Stimulated activated naive CD4-positive, alpha-beta T cell treated with Interleukin-2 at 50 U/mL for 16 hours (primary cell): ENCODE measurements at places on chromosomes 7 and 10.

- no peak for DNase-seq
Observed at GRCh38 chr10:102523250-102524029, 19.7 kb downstream of the SUFU start.

GRCh38 chr10:14560274-14560673, 214.4 kb downstream of the FAM107B start:
- peak; percentile 68 for DNase-seq

- peak; percentile 27 for DNase-seq
Observed at GRCh38 chr10:35355971-35356724, 19.8 kb downstream of the CCNY start.

GRCh38 chr7:149175150-149175549, 20.2 kb upstream of the ZNF282 start:
- no peak for DNase-seq

DNA sequence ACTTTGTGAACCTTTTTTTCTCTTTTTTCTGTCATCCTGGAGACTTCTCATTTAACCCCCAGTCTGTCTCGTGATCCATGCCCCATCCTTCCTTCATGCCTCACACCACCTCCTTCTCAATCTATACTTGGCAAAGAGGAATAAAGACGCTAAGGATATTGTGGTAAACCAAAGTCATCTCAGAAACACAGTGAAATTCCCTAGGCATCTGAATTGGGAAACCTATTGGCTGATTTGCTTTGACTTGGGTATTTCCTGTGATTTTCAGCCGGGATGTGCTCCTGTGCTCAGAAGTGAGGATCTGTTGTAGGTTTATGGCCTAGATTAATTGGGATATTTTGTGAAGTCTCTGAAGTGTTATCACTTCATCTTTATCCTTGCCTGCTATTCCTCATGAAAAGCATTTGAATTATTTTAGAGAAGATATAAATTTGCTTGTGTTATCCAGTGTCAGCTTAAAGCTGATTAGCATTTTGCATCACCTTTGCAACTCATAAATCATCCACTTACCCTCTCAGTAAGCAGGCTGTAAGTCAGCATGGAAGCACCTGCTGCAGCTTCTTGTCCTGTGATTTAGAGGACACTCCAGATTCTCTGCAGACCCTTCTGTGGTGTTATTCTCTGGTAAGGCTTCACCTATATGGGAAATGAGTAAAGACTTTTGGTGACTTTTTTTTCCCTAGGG, 138.0 kb downstream of the AUTS2 start:
- DNase-seq: no peak

DNA sequence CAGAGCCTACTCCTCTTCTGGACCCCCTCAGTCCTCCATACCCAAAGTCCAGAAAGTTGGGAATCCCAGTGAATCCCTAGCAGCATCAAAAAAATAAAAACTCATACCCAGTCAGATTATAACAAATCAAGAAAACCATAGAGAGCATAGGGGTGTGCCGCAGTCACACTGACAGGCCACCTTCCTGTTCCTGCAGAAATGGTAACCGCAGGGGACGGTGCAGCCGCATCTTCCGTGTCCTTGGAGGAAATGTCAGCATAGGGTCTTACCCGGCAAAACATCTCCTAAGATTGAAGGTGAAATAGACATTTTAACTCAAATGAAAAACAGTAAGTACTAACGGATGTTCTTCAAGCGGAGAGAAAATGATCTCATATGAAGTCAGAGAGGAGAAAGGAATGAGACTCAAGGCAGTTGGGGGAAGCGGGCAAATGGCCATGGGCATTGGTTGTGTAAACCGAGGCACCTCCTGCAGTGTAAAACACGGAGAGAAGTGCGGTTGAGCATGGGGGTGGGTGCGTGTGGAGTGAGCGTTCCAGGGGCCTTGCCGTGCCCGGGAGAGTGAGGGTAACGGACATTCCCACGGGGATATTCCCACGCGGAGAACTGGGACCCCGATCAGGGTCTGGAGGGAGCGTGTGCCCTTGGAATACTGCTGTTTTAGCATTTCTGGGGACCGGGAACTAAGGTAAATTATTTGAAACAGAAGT, 110.8 kb downstream of the NKX6-2 start:
- no peak for DNase-seq

GRCh38 chr7:22675917-22676343, 51.1 kb upstream of the IL6 start:
- DNase-seq: peak; percentile 32

DNA sequence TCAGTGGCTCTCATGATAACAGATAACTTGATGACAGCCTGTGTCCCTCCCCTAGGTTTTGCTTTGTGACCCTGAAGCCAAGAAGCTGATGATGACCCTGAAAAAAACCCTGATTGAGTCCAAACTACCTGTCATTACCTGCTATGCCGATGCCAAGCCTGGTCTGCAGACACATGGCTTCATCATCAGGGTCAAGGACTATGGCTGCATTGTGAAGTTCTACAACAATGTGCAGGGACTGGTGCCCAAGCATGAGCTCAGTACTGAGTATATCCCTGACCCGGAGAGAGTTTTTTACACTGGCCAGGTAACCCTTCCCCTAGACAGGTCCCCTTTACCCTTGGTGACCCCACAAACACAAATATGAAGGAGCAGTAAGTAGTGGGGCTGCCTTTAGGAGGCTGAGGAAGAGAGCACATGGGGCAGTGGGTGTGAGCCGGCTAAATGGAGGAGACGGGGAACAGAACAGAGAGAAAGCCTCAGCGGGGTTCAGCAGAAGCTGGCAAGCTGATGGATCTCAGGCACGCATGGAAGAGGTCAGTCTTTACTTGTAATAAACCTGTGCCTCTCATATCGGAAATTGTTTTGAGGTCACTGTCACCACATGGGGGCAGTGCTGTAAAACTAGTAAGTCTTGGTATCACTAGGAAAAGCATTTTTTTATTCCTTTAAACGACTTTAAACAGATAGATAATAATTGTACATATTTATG, 20.2 kb downstream of the PDCD11 start:
- DNase-seq: peak; percentile 18

- DNase-seq: no peak
Observed at GRCh38 chr10:100737355-100738054, 7.9 kb upstream of the PAX2 start.

DNA sequence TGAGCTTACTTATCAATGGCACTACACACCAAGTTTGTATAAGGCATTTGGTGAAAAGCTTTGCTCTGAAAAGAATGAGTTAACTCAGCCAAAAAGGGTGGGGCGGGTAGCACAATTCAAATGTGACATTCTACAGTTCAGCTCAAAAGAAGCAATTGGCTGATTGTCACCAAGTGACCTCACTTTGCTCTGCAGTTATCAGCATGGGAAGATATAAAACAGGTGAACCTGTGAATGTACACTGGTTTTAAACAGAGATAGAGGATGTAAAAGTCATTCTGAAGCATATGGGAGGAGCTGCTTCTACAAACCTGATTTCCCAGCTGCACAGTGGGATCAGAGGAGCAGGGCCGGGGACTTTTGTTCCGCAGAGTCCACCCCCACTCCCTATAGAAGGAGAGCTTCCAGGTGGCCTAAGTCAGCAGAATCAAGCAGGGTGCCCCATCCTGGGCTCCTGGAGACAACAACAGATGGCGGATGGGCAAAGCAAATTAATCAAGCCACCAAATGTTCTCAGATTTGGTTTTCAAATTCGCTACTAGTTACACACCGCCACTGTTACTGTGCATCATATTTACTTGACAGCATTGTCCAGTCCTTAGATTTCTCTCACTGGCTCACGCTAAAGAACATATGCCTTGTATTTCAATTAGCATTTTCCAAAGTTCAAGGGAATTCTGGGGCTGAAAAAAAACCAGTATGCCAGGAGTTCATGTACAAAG, 27.5 kb upstream of the NPVF start:
- no peak for DNase-seq

GRCh38 chr10:60808036-60808435, 29.8 kb downstream of the CDK1 start:
- no peak for DNase-seq

- no peak for DNase-seq
Observed at GRCh38 chr7:93055543-93056107, 62.2 kb downstream of the SAMD9 start.

GRCh38 chr10:93139059-93139655, 65.5 kb downstream of the CYP26A1 start:
- DNase-seq: no peak

DNA sequence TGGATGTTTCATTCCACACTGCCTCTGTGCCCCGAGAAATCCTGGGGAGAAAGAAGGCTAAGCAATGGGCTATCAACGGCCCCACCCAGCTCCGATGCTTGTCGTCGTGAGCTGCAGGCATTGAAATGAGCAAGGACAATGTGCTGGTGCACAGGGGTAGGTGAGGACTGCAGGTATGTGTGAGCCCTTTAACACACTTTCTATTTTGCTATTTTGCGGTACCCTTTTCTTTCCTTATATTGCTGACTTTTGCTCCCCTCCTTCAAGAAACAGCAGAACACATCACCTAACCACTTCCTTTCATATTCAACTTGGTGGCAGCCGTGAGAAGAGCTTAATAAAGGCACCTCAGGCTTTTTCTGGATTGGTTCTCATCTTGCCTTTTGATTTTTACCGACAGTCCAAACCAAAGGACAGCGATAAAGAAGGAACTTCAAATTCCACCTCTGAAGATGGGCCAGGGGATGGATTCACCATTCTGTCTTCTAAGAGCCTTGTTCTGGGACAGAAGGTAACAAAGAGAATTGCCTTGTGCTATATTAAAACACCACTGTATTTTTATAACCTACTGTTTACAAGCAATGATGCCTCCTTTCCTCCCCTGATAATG, 39.2 kb downstream of the AIFM2 start:
- peak; percentile 3 for DNase-seq

DNA sequence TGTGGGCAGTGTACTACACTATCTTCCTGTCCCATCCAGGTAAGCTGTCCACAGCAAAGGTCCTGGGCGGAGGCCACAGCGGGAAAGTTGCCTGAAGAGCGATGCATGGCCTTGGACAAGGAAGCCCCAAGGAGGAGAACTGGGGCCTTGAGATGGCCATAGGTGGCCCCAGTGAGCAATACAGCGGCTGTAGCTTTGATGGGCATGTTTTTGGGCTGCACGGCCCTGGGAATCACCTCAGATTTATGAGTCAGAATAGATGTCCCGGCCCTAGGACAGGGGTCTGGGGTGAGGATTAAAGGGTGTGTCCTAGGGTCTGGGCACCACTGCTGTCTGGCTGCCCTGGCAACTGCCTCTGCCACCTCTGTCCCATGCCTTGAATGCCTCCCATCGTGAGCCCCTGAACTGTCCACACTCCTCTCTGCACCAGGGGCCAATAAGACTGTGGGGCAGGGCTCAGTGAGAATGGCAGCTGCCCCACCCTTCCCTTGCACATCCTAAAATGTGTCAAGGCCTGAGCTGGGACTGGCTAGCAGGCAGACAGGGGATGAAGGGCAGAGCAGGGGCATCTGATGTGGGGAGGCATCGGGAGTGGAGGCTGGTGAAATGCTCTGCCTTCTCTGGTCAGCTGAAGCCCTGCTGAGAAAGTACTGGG, 9.4 kb upstream of the IRF5 start:
- DNase-seq: no peak

DNA sequence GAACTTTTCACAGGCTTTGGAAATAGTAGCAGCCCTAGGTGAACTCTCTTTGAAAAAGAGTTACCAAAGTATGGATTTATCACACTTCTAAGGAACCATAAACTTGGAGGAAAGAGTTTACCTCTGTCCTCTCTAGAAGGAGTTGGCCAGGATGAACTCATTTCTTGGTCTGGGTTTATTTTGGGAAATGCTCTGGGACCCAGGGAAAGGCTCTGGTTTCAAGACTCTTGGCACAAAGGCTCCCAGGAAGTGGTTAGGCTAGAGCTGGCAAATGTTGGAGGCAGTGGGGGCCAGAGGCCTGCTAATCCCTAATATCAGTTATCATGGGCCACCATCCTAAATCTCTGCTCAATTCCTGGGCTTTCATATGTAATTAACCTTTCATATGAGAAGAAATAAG, 36.3 kb upstream of the CDK6 start:
- no peak for DNase-seq

DNA sequence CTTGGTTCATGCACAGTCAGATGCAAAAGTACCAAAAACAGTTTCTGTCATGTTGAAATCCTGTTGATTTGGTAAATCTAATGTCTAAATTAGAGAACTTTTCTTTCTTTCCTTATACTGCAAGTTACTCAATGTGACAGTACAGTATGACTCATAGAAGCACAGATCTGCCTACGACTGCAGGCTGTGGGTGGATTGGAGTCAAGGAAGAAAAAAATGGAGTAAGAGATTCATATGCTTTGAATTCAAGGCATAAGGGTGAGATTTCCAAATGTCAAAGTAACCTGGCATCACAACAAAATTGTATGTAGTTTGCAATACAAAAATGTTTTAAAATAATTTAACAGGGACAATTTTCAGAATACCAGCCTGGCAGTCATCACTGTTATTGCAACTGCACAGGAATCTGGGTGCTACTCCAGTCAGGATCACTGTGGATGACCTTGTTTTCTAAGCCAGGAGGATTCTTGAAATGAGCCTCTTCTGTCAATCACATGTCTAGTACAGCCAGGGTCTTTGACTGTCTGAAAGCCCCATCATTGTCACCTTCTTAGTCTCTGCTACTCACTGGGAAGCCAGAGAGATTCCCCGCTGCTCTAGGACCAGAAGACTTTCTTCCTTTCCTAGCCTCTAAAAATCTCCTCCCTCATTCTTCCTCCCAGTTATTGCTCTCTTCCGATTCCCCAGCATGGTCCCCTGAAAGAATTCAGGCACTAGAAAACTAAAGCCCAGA, 83.6 kb downstream of the CD36 start:
- no peak for DNase-seq

DNA sequence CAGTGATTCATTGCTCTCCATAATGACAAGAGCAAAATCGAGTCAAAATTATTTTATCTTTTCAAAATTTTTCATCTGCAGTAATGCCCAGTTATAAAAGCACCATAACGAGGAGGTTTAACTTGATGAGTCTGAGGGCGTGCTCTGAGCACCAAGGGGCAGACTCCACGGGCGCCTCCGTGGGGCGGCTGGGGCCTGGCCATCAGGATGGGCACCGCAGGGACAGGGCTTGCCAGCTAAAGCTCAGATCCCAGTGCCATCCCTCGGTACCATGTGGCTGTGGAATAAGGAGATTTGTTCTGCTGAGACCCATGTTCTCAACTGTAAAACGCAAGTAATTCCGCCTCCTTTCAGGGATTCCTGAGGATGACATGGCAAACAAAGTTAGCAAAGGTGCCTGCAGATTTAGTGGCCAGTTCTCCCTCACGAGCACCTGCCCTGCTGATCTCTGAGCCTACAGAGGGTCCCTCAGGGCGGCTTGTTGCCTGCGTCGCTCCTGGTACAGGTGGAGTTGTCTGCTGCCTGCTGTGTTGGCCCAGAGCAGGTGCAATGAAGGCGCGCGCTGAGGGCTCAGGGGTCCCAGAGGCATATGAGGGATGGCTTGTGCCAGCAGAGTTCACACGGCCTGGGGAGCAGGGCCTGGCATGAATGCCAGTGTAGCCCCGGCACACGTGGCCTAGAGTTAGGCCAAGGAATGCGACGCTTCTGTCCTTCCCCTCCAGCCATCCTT, 584.4 kb downstream of the TCERG1L start:
- DNase-seq: no peak

- DNase-seq: no peak
Observed at GRCh38 chr7:16345979-16346958, 75.1 kb downstream of the CRPPA start.

DNA sequence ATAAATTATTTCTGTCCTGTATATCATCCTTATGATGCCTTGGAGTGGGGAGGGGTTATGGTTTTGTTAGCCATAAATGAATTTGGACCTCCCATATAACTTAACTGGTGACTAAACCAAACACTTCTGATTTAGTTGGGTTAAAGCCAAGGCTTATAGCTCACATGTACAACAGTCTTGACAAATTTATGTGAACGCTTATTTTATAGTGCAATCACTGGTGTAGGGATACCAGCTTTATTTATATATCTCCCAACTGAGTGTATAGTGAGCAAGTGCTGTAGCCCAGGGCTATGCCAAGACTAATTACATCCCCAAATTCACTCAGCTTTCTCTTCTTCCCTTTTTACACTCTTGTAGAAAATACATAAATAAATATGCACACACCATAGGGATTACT, 956.2 kb downstream of the SORCS3 start:
- DNase-seq: no peak
